T-helper 2 cell (primary cell): ENCODE measurements at places on chromosomes 3 and 15.

DNA sequence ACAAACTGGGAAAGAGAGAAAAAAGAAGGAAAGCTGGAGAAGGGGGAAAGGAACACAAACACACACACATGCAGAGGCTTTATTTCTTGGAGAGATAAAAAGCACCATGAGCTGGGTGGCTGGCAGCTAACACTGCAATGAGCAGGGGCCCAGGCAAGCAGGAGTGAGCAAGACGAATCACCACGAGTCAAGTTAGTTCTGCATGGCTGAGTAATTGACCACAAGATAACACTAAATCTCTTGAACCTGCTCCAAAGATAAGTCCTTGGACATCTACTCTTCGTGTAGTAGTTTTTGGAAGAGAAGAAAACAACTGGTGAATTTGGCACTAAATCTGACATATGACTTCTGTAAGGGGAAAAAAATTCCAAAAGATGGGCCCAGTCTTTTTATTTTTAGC lies 100.9 kb downstream of the MYO5A start:
- no peak for DNase-seq

GRCh38 chr3:78906930-78907329 lies 860.9 kb downstream of the ROBO1 start:
- no peak for DNase-seq

DNA sequence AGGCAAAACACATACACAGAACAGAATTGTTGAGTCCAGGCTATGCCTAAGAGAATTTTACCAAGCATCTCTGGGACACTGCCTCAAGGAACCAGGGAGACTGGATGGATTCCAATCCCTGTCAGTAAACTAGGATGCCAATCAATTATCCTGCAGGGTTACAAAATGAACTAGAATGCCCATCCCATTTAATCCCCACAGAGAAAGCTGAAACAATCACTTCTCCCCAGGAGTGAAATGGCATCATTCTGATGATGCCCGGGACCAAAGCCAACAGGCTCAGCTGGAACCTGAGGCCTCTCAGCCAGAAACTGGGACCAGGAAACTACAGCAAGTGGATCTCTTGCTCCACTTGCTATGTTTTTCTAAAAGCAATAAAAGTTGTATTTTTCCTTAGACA lies 130.0 kb upstream of the TJP1 start:
- DNase-seq: no peak

GRCh38 chr3:117844676-117845075 lies 1135.1 kb downstream of the TUSC7 start:
- DNase-seq: no peak

- no peak for DNase-seq
Measured at GRCh38 chr3:160008961-160009360, 20.3 kb downstream of the IL12A start.
